Motor neuron (in vitro differentiated cells): ENCODE measurements at places on chromosomes 7 and 10.

- no peak for ATAC-seq
Measured at GRCh38 chr10:79910344-79910743, 38.6 kb downstream of the SFTPD start.

- no peak for ATAC-seq
Measured at GRCh38 chr7:12947465-12947864, 260.0 kb downstream of the ARL4A start.

GRCh38 chr10:113131613-113132261, 181.7 kb downstream of the TCF7L2 start:
- peak; percentile 46 for ATAC-seq

DNA sequence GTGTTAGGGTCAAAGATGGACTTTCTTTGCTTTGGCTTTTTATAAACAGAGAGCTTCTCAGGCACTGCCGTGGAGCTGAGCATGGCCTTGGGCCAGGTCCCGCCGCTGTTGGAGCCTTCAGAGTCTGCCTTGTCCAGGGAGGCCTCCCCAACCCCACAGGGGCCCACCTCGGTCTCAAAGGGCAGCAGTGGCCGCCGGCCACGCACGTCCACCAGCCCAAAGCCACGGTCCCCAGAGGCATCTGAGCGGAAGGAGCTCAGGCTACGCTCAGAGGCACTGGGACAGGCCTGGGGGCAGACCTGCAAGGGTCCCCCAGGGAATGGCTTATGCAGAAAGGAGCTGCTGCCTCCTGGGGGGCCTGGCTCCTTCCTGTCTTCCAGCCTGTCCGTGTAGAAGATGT, 105.0 kb downstream of the DLG5 start:
- no peak for ATAC-seq

DNA sequence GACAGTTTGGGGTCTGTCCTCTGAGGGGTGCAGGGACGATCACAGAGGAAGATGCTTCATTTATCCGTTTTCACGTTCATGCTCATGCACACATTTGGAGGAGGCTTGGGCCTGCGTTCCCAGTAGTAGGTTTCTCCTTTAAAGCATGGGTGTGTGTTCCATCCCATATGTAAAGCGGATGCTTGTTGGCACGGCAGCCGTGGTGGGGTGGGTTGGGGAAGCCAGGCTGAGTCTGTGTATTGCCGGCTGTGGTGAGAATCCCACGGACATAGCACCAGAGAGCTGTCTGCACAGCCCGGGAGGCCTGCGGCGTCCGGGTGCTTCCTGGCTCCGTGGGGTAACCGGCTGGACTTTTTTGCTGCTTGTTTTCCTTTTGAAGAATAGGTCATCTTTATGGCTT, 440 bp downstream of the JAKMIP3 start:
- peak; percentile 18 for ATAC-seq

- ATAC-seq = no peak
Measured at GRCh38 chr10:5234106-5234860, 37.6 kb downstream of the AKR1C4 start.

DNA sequence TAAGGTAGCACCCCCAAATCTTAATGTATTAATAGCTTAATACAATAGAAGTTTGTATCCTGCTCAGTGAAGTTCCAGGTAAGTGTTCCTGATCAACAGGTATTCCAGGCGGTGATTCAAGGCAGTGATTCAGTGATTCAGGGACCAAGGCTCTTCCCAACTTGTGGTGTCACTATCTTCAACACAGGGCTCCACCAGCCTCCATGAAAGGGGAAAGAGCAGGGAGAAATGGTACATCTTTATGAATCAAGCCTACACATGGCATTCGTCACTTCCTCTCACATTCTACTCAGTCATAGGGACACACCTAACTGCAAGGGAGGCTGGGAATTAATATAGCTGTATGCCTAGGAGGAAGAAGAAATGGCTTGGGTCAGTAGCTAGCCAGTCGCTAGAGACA, 5.1 kb downstream of the GOLGA7B start:
- ATAC-seq = no peak

- ATAC-seq = no peak
Measured at GRCh38 chr10:103667356-103667755, 173.9 kb downstream of the NEURL1 start.

DNA sequence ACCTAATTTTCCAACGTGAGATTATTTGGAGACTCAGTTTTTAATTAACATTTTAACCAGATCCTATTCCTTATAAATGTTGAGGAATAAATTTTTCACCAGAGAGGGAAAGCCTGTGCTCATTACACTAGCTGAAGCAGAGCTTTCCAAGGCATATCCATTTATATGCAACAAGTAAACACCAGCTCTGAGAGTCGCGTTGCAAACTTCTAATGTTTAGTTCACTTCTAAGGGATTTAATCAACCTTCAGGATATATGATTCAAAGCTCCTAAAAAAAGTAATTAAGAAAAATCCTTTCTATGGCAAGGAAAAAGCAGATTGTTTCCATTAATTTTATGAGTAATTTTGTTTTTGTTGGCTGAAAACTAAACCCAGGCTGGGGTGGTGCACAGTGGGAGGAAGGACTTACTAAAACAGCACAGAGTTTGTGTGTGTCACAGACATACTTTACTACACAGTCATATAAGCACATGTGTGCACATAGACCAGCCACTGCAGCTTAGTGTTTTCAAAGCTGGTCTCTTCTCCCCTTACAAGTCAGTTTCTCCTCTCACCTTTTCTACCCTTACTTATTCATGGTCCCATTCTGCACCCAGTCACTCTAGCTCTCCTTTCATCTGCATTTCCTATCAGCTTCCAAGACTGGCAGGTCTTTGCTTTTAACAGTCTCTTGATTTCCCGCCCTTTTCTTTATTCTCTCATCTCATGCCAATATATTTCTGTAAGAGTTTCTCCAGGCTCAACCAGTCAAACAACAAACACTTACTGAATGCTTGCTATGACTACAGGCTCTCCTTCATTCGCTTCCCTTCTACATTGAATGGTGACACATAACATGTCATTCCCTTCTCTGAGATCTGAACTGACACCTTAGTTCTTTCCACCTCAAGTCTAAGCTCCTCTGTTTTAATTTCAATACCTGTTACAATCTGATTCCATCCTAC, 81.1 kb upstream of the FZD1 start:
- ATAC-seq = peak; percentile 62

- no peak for ATAC-seq
Measured at GRCh38 chr7:5396542-5396941, 27.1 kb downstream of the TNRC18 start.

- peak; percentile 6 for ATAC-seq
Measured at GRCh38 chr7:70693321-70693685, 438.6 kb upstream of the GALNT17 start.

DNA sequence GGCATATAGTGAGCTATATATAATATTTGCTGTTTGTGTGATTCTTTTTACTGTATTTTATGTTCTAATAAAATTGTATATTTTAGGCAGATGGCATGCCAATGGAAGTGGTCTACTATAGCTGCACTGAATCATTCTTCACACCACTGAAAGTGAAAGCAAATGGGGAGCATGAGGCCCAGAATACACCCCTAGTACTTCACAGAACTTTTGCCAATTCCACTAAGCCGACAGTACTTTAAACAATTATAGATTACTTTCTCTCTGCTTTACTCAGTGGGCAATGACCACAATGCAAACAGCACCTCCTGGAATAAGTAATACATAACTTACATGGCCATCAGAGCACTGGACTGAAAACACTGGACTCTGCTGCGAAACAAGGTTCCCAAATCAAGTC, 70.2 kb downstream of the ANKRD26 start:
- ATAC-seq = no peak

GRCh38 chr10:73168465-73168803, 515 bp downstream of the FAM149B1 start:
- ATAC-seq = peak; percentile 49

GRCh38 chr7:154171422-154171821, 119.2 kb downstream of the DPP6 start:
- ATAC-seq = no peak

- no peak for ATAC-seq
Measured at GRCh38 chr7:88442413-88442812, 135.7 kb upstream of the STEAP4 start.

DNA sequence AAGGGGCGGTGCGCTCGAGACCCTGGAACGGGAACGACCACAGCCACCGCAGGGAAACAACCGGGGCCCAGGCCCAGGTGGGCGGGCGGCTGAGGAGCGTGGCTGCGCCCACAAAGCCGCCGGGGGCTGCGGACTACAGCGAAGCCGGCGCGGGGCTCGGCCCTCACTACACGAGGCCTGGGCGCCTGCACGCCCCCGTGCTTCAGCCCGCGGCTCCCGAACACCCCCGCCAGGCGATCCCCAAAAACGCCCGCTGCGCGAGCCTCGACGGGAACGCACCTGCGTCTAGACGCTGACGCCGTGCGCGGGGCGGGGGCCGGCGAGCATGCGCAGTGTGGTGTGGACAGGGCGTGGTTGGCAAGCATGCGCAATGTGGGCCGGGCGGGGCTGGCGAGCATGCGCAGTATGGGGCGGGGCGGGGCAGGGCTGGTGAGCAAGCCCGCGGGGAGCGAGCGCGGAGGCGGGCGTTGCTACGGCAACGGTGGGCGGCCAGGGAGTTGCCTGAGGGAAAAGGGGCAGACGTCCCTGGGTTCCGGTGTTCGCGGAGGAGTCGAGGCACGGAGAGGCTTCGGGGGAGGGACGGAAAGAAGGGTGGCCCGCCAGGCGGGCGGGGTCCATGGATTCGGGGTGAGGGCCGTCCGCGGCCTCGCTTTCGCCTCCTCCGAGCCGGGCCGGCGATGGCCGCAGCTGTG, at the start of gene RNF32:
TSS of gene RNF32 (plus strand) at position 518 of the 692 bp plus-strand sequence. CDS start 3,104 bp downstream, outside the sequence.
- peak; percentile 94 for ATAC-seq

GRCh38 chr7:1080252-1080920, 7.5 kb upstream of the GPER1 start:
- ATAC-seq = no peak

DNA sequence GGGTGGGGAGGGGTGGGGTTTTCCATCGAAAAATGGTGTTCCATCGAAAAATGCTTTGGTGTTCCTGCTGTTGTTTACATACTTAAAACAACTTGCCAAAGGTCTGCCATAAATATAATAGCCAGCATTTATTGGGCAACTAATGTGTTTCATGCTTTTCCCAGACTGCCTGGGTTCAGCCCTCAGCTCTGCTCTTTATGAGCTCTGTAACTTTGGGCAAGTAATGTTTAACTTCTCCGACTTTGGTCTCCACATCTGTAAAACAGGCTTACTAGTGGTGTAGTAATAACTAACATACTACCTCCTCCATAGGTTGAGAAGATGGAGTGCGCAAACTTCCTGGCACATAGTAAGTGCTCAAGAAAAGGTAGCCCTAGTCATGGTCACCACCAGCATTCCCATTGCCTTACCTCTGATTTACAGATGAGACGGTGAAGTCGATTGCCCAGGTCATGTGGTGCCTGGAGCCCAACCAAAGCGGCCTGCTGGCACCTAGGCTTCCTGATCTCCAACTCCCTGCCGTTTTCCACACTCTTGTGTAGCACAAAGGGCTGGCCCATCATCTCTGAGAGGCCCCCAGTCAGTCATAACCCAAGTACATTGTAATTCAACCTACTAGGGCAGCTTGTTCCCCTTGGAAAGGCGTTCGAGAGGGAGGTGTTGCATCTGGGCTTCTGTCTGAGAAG, 8.9 kb downstream of the ZMIZ1 start:
- ATAC-seq = no peak

DNA sequence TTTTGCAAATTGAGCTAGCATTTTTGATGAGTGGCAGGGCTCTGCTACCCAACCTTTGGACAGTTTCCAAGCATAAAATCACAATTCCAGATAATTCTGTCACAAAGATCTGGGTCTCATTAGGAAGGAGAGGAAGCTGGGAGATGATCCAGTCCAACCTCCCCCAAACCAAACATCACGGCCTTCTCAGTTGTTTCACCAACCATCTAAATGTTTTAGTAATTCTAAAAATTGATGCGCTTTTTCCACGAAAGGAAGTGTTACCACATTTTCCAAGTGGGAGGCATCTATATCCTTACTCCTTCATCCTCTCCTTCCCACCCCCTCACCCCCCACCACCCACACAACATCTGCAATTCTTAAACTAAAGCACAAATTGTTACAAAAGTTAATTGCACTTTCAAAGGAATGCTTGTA, 108.3 kb downstream of the EGFR start:
- no peak for ATAC-seq

- ATAC-seq = no peak
Measured at GRCh38 chr10:125084614-125085257, 75.6 kb downstream of the CTBP2 start.

- ATAC-seq = no peak
Measured at GRCh38 chr7:73974101-73974947, 53.6 kb upstream of the ELN start.

GRCh38 chr10:29163746-29164145, 125.1 kb upstream of the LYZL1 start:
- ATAC-seq = peak; percentile 90

- ATAC-seq = no peak
Measured at GRCh38 chr10:114723991-114724715, 66.1 kb upstream of the ABLIM1 start.

DNA sequence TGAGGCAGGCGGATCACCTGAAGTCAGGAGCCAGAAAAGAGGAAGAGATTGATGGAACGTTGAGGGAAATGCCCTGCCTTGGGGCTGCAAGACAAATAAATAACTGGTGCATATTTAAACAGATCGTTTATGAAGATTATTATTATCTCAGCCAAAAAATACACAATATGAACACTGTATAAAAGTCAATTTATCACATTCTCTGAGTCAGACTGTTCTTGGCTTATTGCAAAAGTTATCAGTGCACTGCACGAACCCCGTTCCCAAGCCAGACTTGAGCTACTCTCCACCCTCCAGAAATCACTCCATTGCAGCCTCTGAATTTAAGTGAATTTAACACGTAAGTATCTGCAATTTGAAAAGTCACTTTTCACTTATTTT, 1.6 kb downstream of the DNMBP start:
- ATAC-seq = no peak

- no peak for ATAC-seq
Measured at GRCh38 chr7:51927738-51928137, 611.1 kb upstream of the COBL start.

DNA sequence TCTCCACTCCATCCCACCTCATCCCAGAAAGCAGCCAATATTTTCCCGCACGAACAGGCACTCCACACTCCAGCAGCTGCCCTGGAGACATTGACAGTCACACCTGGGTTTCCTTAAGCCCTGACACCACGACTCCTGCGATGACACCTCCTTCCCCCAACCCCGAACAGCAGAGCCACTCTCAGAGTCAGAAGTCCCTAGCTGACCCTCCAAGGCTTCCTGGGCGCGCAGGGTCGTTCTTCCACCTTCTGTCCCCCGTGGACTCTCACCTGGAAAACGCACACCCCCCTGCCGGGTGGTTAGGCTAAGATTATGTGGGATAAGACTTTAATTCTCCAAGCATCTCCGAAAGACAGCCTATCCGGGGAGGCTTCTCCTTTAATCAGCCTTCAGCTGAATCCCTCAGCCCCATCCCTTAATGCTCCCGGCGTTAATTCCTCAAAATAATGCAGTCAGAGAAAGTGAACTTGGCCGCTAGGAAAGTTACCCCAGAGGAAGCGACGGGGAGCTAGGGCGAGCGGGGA, 1.1 kb downstream of the DENND11 start:
- ATAC-seq = peak; percentile 17

- no peak for ATAC-seq
Measured at GRCh38 chr7:26035552-26035951, 116.4 kb upstream of the NFE2L3 start.

- no peak for ATAC-seq
Measured at GRCh38 chr7:128735436-128735835, 3.7 kb upstream of the CALU start.

GRCh38 chr10:5665373-5666007, 905 bp downstream of the ASB13 start:
- no peak for ATAC-seq

- peak; percentile 29 for ATAC-seq
Measured at GRCh38 chr10:129101232-129101980, 365.6 kb upstream of the MGMT start.
